Esophagus muscularis mucosa (tissue), 4 donors: ENCODE measurements at places on chromosomes 3 and 15. TPM values are rescaled to one million over a fixed set of nuclear protein-coding genes. Genes with fewer than 3 reads are reported as not detected.

GRCh38 chr3:188776447-188776846, 395.3 kb upstream of the TPRG1 start:
- peak; percentile 4 for DNase-seq

GRCh38 chr3:13477943-13478342, 2.2 kb upstream of the HDAC11 start:
- DNase-seq: no peak

GRCh38 chr3:193841581-193841980, 248.6 kb downstream of the OPA1 start:
- no peak for DNase-seq

GRCh38 chr3:174331095-174331800, 527.9 kb upstream of the NAALADL2 start:
- no peak for DNase-seq

- DNase-seq: peak; percentile 70
These were observed 77.4 kb upstream of the PCSK6 start for GRCh38 chr15:101566748-101567488.

DNA sequence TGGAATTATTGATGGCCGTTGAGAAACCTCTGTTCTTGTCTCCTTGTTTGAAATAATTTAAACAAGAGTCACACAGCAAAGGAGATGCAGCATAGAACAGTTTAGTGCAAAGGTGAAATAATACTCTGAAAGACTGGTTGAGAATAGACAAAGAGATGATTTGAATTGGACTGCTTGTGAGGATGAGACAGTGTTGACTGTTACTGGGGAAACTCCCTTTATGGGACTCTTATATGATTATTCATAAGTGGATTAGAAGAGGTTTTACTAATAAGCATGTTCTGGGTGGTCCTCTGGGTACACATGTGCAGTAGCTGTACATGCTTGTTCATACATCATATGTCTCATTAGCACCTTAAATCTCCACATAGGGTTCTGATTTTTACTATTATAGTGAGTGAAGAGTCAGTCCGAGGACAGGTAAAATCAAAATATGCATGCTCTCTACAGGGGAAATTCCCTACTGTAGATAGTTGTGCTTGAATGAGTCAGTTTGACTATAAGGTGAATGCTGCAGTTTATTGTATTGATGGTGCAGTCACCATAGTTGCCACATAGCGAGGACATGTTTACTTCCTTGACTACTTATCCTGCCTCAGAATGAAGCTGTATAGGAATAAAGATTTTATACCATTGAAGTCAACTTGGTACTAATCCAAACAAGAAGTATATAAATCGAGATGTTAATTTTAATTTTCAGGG, 498.7 kb downstream of the CNTN6 start:
- DNase-seq: no peak

DNA sequence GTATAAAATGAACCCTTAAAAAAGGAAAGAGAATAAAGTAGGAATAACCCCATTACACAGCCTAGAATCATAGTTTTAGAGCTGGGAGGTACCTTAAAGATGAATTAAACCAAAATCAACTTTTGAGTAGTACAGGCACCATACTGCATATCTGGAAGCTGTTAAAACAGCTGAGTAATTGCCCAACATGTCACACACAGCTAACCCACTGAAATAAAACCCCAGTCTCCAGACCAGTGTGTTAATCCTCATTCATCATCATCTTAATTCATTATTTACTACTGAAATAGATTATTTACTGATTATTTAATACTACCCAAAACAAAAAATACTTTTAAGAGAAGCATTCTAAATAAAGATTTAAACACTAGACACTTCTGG, 52.8 kb downstream of the GPR160 start:
- DNase-seq: no peak

Gene NPAP1
- not detected for total RNA-seq

- no peak for DNase-seq
These were observed 302.9 kb upstream of the LRRFIP2 start for GRCh38 chr3:37477275-37477674.

DNA sequence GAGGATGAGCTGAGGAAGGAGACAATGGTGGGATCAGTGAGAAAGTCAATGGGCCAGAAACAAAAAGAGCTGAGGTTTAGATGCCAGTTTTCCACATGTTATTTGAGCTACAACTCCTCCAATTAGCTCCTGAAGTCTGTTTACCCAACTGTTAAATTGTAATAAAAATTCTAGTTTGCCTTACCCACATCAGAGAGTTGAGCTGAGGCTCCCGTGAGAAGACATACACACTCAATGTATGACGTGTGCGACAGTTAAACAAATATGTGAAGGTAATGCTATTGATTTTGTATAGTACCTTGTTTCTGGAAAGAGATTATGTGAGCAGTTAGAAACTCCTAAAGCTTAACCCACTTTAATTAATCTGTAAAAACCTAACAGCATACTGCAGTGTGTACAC, 318.1 kb upstream of the GRM7 start:
- no peak for DNase-seq

Gene UCN2
- not detected for total RNA-seq

Gene IL20RB
- total RNA-seq: 1.3 TPM

Gene RPN1
- 164 TPM for total RNA-seq

- no peak for DNase-seq
These were observed 587.7 kb upstream of the NR2F2 start for GRCh38 chr15:95742836-95743235.

GRCh38 chr3:115784739-115785536, 161.6 kb downstream of the GAP43 start:
- DNase-seq: no peak

DNA sequence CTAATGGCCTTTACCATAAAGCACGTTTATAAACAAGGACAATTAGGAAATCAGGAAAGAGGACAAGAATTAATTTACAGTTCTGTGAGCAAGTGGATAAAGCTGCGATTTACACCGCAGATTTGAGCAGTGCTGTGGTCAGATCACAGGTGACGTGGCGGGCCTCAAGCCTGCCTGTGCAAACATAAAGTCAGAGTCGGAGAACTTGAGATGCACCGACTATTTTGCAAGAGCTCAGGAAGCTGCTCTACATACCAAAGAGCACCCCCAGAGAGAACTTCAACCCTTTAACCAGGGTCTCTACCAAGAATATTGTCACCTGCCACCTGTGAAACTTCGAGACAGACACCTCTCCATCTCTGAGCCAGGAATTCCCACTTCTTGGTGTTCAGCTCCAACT, 35.7 kb downstream of the MECOM start:
- no peak for DNase-seq

- no peak for DNase-seq
These were observed at the start of gene MEGF11 for GRCh38 chr15:66253418-66254088. Gene MEGF11, minus strand, starts transcription at chr15:66253750. Its CDS starts 125,347 bp downstream, at chr15:66128403.

DNA sequence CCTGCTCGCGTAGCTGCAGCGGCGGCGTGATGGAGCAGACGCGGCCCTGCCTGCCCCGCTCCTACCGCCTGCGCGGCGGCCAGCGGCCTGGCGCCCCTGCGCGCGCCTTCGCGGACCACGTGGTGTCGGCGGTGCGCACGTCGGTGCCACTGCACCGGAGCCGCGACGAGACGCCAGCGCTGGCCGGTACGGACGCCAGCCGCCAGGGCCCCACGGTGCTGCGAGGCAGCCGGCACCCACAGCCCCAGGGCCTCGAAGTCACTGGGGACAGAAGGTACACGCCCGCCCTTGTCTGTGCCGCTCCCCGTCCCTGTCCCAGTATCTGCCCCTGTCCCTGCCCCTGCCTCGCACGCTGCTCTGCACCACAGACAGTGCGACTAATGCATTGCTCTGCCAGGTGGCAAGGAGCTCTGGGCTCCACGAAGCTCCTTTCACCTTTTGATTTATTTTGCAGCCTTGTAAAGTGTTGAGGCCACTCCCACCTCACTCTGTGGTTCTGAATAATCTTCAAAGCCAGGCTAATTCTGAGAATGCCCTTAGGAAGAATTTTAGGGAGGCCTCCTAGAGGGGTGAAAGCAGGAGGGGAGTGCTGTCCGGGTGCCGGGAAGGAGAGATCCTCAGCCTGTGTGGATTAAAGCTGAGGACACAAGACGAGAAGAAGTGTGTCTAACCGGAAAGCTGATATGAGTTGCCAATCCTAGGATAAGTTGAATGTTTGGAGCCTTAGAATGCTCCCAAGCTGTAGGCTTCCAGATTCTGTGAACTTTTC, 100.0 kb downstream of the THSD4 start:
- no peak for DNase-seq

Gene P2RY1
- total RNA-seq: 3.3 TPM

- no peak for DNase-seq
These were observed 438.1 kb downstream of the NAALADL2 start for GRCh38 chr3:175297216-175297615.

DNA sequence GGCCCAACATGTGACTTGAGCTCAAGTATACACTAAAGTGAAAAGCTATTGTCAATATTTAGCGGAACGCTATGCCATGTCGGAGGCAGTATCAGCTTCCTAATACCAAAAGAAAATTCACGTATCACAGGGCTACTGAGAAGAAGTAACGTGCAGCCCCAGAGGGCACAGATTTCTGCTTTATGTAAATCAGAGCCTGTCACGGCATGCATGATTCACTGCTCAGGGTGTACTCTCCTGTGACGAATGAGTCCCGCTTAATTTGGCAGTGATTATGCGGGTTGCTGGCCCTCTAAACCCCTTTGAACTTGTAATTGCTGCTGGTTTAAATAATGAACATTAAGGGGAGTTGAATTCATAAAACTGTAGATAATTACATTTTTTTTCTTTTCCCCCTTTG, 85.3 kb downstream of the MEIS2 start:
- no peak for DNase-seq

DNA sequence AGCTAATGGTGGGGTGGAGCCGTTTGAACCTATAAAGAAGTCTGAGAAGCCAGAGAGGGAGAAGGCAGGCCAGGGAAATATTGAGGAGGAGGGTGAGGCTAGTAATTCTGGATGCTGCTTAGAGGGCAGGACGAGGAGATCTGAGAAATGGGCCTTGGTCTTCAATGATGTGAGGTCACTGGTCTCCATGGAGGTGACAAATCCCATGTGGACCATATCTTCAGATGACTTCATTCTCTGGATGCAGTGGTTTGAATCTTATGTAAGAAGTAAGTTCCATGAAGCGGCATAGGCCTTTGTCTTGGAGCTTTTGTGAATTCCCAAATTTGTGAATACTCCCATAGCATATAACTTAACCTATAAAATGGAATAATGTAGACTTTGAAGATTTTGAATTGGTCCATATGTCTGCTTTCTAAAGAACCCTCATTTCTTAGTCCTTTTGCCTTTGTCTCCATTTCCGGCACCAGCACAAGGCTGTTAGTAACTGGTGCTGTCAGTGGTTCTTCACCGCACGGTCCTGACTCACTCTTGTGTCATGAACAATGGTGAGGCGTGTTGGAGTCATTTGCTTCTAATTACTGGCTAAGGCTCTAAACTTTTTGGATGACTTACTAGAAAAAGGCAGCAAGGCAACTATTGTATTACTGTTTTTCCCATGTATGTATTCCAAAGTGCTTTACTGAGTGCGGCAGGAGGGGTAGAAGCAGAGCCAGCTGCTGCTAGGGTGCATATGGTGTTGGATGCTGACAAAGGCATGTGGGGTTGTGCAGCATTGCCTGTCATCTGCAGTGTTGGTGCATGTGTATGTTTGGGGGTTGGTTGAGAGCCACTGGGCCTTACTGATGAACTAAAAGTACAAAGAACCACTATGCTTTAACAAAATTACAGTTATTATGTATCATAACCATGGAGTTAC, 279.3 kb upstream of the C2CD4B start:
- DNase-seq: no peak

Gene FYCO1
- 64.1 TPM for total RNA-seq
